ENCODE measurements at places on chromosomes 1 and 21. TPM values are rescaled to one million over a fixed set of nuclear protein-coding genes. Genes with fewer than 3 reads are reported as not detected.

SPRR4 gene
- total RNA-seq = not detected

MTARC1 gene
- 2.0 TPM for total RNA-seq

TMEM240 gene
- total RNA-seq = 0.64 TPM

SH2D5 gene
- 32.6 TPM for total RNA-seq

SPATA1 gene
- total RNA-seq = 0.26 TPM

RBP7 gene
- total RNA-seq = 0.26 TPM

CAMK2N1 gene
- 6.9 TPM for total RNA-seq
